Uterus (tissue), 4 donors: ENCODE measurements at places on chromosomes 11 and 22.

- no peak for DNase-seq
- H3K27me3 ChIP-seq: no peaks in the 10 kb centered on the region
- H3K4me1 ChIP-seq: no peaks in the 10 kb centered on the region
- peak overlapping the region; percentile 75 for H3K27ac ChIP-seq
- H3K36me3 ChIP-seq: no peaks in the 10 kb centered on the region
Measured at GRCh38 chr11:96112192-96113128, 188.6 kb upstream of the MTMR2 start.

DNA sequence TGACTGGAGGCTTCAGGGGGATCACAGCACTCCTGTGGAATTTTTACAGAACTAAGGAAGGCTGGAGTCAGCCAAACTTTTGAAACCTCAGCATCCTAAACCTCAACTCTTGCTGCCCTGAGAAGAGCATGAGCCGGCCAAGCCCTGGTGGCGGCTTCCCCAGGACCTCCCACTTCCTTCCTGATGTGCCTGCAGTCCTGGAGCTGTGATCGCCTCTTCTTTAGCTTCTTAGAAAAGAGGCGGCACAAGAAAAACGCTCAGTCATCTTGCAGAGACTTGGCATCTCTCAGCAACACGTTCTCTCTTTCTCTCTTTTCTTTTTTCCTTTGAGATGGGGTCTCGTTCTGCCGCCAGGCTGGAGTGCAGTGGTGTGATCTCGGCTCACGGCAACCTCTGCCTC lies 40.4 kb upstream of the AMPD3 start:
- H3K27me3 ChIP-seq: no peaks in the 10 kb centered on the region
- no peak for DNase-seq
- no peak overlapping the region for H3K27ac ChIP-seq
- H3K36me3 ChIP-seq: no peaks in the 10 kb centered on the region

DNA sequence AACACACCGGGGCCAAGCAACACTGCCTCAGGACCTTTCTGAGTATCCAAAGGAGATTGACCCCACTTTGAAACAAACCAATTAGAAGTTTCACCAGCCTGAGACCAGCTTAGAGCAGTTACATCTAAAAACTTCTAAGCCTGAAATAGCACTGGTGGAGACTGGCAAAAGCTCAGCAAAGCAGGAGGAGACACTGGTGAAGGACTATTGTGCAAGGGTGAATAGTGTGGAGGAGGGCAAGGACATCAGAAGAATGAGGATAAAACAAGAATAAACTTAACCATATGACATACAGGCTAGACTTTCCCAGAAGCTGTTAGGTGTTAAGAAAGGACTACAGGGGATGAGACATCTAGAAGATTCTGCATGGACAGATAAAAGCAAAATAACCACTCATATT lies 152.4 kb downstream of the FCHSD2 start:
- no peaks in the 10 kb centered on the region for H3K36me3 ChIP-seq
- H3K27me3 ChIP-seq: no peaks in the 10 kb centered on the region
- no peak for DNase-seq
- no peak overlapping the region for H3K4me3 ChIP-seq

DNA sequence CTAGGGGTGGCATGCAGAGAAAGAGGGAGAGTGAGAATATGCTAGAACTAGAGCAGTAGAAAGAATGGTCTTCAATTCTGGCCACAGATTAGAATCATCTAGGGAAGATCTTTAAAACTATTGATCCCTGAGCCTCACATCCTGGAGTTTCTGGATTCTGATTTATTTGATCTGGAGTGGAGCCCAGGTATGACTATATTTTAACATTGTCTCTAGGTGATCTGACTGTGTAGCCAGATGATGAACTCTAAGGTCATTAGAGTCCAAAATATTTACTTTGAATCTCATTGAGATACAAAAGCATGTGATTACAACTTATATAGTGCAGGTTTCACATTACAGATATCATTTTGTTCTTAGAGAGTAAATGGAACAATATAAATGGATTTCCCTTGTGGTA lies 79.7 kb downstream of the FDX1 start:
- DNase-seq: no peak
- no peak overlapping the region for H3K4me3 ChIP-seq
- H3K36me3 ChIP-seq: no peaks in the 10 kb centered on the region

GRCh38 chr11:84390441-84391078 lies 1104.4 kb upstream of the CCDC90B start:
- no peak overlapping the region for H3K27ac ChIP-seq
- H3K36me3 ChIP-seq: no peaks in the 10 kb centered on the region
- DNase-seq: no peak
- no peak overlapping the region for H3K4me3 ChIP-seq
- no peaks in the 10 kb centered on the region for H3K27me3 ChIP-seq
